Bronchial epithelial cell (primary cell): ENCODE measurements at places on chromosomes 5 and 9.

DNA sequence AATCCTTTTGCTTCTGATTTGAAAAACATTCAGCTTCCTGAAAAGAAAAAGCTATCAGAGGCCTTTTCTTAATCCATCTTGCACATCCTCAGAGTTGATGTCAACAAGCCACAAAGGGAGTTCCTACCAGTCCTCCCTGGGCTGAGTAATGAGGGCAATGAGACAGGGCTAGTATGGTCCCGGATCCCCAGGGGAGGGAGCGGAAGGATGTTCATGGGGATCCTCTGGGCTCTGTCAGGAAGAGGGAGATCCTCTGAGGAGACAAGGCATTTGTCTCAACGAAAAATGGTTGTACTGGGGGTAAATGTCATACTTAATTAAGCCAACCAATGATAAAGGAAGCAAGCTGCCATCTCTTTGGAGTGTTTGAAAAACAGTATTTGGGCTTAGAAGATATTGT is 195.3 kb downstream of the DTWD2 start:
- no peak for DNase-seq

DNA sequence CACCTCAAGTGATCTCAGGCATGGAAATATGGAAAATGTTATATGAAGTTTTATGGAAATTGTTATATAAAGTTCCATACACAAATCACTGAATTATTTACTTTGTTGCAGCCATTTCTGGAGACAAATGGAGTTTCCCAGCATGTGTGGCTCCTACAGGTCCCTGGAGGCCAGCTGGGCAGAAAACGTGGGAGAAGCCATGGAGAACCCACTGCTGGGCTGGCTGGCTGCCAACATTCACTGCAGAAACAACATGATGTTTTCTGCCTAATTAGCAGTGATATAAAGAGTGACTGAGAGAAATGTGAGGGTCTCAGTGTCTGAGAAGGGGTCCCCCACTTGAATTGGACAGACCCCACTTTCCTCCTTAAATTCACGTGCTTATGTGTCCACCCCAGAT is 208.8 kb upstream of the IRX2 start:
- no peak for DNase-seq

DNA sequence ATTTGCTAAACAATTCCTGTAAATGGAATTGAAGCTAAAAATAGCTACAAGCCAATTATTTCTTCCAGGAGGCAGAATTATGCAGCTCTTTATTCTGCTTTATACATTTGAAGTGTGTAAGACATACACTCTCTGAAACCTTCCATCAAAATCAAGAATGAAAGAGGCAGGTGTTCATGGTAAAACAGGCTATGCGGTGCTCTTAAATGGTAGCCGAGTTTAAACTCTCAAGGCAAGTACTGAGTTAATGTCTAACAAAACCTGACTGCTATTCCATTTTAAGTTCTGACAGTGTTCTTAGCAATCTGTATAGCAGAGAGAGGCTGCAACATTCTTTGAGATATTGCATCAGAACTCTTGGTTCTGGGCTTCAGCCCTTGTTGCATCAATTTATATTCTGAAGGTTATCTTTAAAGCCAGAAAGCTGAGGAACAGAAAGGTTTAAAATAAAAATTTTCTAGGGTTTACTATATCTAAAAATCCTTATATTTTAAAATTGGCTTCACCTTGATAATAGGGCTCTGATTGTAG is 248.3 kb upstream of the CCNG1 start:
- DNase-seq = no peak

DNA sequence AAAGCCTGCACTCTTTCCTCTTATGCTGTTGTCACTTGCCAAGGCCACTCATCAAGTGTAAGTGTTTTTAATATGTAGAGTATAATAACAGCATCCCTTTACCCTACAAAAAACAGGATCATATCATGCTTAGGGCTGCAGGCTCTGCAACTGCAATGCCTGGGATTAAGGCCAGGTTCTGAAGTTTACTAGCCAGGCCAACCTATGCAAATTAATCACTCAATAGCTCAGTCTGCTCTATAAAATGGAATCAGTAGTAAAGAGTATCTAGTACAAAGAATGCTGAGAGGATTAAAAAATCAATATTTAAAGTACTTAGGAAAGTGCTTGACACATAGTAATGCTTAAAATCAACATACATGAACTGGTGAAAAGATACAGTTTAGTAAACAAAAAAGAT is 253.3 kb downstream of the EDIL3 start:
- no peak for DNase-seq

DNA sequence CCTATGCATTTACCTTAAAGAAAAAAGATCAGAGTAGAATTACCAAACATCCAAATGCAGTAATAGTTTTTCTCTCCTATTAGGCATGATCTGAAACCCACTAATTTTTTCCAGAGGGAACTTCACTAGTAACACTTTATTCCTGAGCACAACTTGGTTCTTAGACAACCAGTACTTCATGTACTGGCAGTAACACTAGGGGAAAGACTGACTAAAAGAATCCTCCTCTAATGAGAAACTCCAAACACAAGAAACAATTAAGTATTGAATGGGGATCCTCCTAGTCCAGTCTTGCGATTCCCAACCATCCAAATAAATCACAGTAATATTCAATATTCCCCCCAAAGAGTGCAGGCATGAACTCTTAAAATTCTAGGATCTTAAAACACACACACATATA is 48.9 kb downstream of the ZNF608 start:
- DNase-seq = no peak
